CD4-positive, alpha-beta T cell treated with Interferon alpha-2 for 1 hour (primary cell): ENCODE measurements at places on chromosomes 7 and 10.

DNA sequence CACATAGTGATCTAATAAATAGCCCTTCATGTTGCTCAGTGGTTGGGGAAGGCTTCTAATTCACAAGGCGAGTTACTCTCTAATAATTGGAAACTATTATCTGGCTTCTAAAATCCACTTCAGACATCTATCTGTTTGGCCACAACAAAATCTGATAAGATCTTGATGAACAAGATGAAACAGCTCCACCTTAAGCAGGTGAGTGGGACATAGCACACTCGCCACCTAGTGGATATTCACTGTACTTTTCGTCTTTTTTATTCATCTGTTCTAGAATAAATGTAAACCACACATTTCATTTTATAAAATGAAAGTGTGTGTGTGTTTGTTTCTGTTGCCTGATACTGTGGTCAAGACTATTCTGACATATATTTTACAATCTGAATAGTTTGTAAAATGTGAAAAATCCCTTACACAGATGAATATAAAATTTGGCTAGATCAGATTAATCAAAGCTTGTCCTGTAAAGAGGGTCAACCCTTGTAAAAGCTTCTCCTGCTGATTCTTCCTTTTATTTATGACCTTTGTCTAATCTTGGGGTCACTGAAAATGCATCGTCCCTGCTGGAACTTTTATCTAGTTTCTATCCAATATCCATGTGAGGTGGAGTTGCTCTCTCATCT lies 26.5 kb upstream of the CNTNAP2 start:
- DNase-seq: peak; percentile 35

DNA sequence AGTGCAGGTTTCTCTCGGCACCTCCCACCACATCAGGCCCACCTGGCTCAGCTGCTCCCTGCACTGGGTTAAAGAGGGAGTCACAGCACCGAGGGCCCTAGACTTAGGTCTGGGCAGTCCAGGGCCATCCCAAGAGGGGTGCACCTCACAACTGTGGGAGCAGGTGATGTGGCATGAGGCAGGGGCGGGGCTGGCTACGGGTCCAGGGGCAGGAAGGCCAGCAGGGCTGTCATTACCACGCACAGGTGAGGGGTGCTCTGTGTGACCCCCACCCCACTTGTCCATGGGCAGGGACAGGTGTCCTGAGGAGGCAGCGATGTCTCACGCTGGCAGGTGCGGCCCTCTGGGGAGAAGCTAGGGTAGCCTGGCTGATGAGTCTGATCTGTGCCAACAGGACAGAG lies 40.5 kb upstream of the DPYSL4 start:
- DNase-seq: no peak

DNA sequence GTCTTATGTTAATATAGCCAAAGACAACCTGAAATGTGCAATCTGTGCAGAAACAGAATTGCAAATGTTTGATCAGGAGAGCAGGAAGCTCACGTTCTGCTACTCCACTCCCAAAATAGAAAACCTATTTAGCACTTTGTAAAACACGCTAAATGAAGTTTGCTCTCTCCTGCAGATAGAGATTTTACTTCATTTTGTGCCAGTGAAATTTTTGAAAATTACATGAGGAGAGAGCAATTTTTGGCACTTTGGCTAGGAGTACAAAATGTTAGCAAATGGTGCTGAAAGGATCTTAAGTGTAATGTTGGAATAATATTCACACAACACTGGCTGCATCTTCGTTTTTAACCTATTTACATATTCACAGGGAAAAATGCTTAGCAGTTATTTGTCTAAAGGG lies 61.9 kb downstream of the SEM1 start:
- no peak for DNase-seq

GRCh38 chr7:133491846-133492652 lies 239.2 kb downstream of the EXOC4 start:
- DNase-seq: no peak

- DNase-seq: no peak
These were observed 14.3 kb downstream of the JAZF1 start for GRCh38 chr7:28165961-28166955.
